ENCODE measurements at places on chromosomes 2 and 18. TPM values are rescaled to one million over a fixed set of nuclear protein-coding genes. Genes with fewer than 3 reads are reported as not detected.
A peak's percentile ranks its signal among the peaks of the same experiment; 100 is the strongest.

GRCh38 chr18:43876748-43877147, 599.5 kb upstream of the SYT4 start:
- H3K36me3 ChIP-seq: no peaks in the 10 kb centered on the region
- no peak overlapping the region for H3K4me3 ChIP-seq
- DNase-seq: no peak
- peak overlapping the region; percentile 18 for H3K27ac ChIP-seq

GRCh38 chr2:229443141-229443540, 172.1 kb upstream of the PID1 start:
- H3K27ac ChIP-seq: no peak overlapping the region
- H3K36me3 ChIP-seq: no peaks in the 10 kb centered on the region
- H3K4me1 ChIP-seq: peaks cover 25% of the 10 kb centered on the region
- H3K4me3 ChIP-seq: no peak overlapping the region

- no peaks in the 10 kb centered on the region for H3K4me1 ChIP-seq
- no peaks in the 10 kb centered on the region for H3K36me3 ChIP-seq
These were observed 19.9 kb upstream of the TTN start for GRCh38 chr2:178827111-178827510.

GRCh38 chr2:217393585-217394032, 533.7 kb upstream of the TNP1 start:
- H3K27me3 ChIP-seq: no peaks in the 10 kb centered on the region
- DNase-seq: no peak
- no peaks in the 10 kb centered on the region for H3K36me3 ChIP-seq

DNA sequence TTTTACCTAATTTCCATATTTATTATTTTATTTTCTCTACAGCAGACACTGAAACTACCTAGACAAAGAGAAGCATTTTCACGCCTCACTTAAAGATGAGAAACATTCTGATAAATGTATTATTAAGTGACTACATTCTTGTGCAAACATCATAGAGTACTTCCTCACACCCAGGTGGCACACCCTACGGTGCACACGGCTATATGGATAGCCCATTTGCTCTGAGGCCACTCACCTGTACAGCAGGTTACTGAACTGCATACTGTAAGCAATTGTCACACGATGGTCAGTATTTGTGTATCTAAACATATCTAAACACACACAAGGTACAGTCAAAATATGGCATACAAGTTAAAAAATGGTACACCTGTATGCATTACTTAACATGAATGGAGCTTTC, 481.4 kb downstream of the CMPK2 start:
- H3K36me3 ChIP-seq: no peaks in the 10 kb centered on the region
- no peaks in the 10 kb centered on the region for H3K4me1 ChIP-seq
- DNase-seq: no peak

DNA sequence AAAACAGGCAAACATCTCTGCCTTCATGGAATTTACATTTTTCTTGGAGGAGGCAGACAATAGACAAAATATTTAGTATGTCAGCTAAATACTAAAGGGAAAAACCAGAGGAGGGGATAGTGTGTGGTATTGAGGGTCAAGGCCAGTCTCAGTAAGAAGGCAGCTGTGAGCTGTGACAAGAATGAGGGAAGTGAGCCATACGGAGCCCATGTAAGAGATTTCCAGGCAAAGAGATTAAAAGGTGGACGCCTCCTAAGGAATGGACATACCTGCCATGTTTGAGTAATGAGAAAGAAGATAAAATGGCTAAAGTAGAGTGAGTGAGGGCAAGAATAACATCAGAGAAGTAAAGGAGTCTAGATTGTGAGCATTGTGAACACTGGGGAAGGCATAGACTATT, 2.2 kb upstream of the SCN2A start:
- H3K27me3 ChIP-seq: peaks cover 17% of the 10 kb centered on the region
- H3K4me3 ChIP-seq: no peak overlapping the region
- no peaks in the 10 kb centered on the region for H3K36me3 ChIP-seq
- H3K4me1 ChIP-seq: no peaks in the 10 kb centered on the region
- no peak overlapping the region for H3K27ac ChIP-seq
- DNase-seq: no peak

DNA sequence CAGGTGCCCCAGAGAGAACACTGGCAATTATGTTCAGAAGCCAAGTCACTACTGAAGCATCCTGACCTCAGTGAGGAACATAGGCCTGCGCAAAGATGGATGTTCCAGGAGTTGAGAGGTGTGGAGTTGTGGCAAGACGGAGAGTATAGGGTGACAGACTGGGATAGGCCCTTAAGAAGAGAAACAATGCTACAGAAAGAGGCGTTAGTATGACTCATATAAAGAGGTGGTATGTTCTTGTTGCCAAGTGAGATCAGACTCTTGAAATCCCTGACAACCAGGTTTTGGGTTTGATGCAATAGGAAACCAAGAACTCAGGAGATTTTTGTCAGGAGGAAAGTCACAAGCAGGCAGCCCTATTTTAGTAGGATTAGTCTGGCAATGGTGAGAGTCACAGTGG, 185.6 kb downstream of the RIT2 start:
- no peak overlapping the region for H3K4me3 ChIP-seq
- H3K27ac ChIP-seq: peak overlapping the region; percentile 10
- no peaks in the 10 kb centered on the region for H3K36me3 ChIP-seq
- H3K27me3 ChIP-seq: no peaks in the 10 kb centered on the region

DNA sequence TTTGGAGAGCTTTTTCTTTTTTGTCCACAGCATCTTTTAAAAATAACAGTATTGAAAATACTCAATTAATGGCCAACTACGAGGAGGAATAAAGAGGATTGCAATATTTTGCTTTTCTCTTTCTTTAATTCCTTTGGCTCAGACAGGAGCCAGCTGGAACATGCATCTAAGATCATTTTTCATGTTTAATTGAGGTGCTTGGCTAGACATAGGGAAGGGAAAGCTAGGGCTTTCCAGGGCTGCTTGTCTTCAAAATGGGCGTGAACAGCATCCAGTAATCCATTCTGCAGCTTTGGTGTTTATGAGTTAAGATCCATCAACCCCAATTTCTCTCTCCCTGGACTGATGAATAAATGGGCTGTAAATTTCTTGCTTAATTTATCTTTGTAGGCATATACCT, 323.0 kb downstream of the PTPRM start:
- no peak for DNase-seq
- H3K27ac ChIP-seq: no peak overlapping the region
- H3K27me3 ChIP-seq: no peaks in the 10 kb centered on the region
- H3K4me1 ChIP-seq: peaks cover 5% of the 10 kb centered on the region
- H3K4me3 ChIP-seq: no peak overlapping the region

- no peak overlapping the region for H3K27ac ChIP-seq
- no peaks in the 10 kb centered on the region for H3K4me1 ChIP-seq
- no peaks in the 10 kb centered on the region for H3K36me3 ChIP-seq
- no peak for DNase-seq
- H3K27me3 ChIP-seq: peaks cover 50% of the 10 kb centered on the region
These were observed 107.6 kb upstream of the CYRIA start for GRCh38 chr2:16773080-16773713.

DNA sequence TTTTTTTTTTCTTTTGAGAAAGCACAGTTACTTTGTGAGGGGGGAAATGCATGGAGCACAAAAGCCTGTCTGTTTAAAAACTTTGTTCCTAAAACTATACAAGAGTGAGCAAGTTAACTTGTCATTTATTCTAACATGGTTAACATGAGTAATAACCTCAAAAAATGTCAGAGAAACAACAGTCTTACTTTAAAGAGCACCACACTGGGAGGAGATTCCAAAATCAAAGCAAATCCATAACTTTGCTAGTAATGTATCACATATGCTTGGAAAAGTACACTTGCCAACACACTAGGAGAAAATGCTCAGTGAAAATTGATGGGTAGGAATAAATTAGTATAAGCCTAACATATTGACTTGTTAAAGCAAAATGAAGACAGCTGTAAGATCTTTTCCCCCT, 157.1 kb downstream of the PRPF40A start:
- no peak overlapping the region for H3K4me3 ChIP-seq
- peaks cover 7% of the 10 kb centered on the region for H3K36me3 ChIP-seq
- peak overlapping the region; percentile 18 for H3K27ac ChIP-seq
- H3K27me3 ChIP-seq: no peaks in the 10 kb centered on the region
- peaks cover 38% of the 10 kb centered on the region for H3K4me1 ChIP-seq

- H3K36me3 ChIP-seq: peaks cover 5% of the 10 kb centered on the region
- peaks cover 59% of the 10 kb centered on the region for H3K4me1 ChIP-seq
- DNase-seq: no peak
- peak overlapping the region; percentile 87 for H3K4me3 ChIP-seq
These were observed 1.3 kb upstream of the ADI1 start for GRCh38 chr2:3520591-3520990.

DNA sequence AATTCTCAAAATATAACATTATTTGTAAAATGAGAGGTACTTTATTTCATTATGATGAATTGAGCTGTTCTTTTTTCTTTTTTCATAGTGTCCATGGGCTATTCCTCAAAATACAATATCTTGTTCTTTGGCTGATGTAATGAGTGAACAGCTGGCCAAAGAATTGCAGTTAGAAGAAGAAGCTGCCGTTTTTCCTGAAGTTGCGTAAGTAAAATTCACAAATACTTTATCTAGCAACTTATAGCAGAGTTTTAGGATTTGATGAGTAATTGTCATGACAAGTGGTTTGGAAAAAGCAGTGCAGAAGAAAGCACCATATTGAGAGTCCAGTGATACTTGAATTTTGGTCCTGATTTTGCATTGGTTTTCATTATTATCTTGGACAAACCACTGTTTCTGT, 9.8 kb downstream of the RIOK3 start:
- DNase-seq: no peak
- H3K4me1 ChIP-seq: peaks cover 39% of the 10 kb centered on the region
- H3K27me3 ChIP-seq: no peaks in the 10 kb centered on the region
- no peak overlapping the region for H3K27ac ChIP-seq

DNA sequence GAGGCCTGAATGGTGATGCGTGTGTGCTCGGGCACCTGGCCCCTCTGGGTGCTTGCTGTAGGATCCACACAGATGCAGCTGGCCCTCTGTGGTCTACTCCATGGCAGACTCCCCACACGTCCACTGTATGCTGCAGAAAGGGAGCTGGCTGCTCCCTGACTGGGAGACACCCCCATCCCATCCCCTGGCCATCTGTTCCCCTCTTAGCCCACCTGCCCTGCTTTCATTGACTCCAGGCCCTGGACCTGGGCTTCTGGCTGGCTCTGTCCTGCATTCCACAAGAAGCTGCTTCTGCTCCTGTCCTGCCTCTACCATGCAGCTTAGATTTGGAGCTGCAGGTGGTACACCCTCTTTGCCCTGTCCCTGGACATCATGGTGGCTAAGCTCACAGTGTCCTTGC, 80.1 kb downstream of the FHOD3 start:
- no peak for DNase-seq
- no peak overlapping the region for H3K4me3 ChIP-seq
- peaks cover 35% of the 10 kb centered on the region for H3K4me1 ChIP-seq
- no peaks in the 10 kb centered on the region for H3K27me3 ChIP-seq
- H3K27ac ChIP-seq: no peak overlapping the region
- H3K36me3 ChIP-seq: peaks cover 2% of the 10 kb centered on the region

GRCh38 chr2:133389569-133389968, 178.7 kb downstream of the NCKAP5 start:
- no peak overlapping the region for H3K4me3 ChIP-seq
- H3K4me1 ChIP-seq: peaks cover 8% of the 10 kb centered on the region
- no peaks in the 10 kb centered on the region for H3K27me3 ChIP-seq
- DNase-seq: no peak
- H3K27ac ChIP-seq: no peak overlapping the region

DNA sequence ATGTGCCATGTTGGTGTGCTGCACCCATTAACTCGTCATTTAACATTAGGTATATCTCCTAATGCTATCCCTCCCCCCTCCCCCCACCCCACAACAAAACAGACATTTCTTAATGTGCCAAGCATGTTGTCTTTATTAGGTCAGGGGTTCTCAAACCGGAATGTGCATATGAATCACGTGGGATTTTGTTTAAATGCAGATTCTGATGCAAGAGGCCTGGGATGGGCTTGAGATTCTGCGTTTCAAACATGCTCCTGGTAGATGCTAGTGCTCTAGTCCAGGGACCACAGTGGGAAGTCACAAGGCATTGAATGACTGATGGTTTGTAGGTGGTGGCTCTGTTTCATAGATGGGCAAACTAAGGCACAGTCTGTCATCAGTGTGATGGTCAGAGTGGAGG, 184.7 kb downstream of the SMAD7 start:
- no peaks in the 10 kb centered on the region for H3K27me3 ChIP-seq
- no peak for DNase-seq
- H3K4me1 ChIP-seq: peaks cover 30% of the 10 kb centered on the region
- no peak overlapping the region for H3K4me3 ChIP-seq
- peak overlapping the region; percentile 59 for H3K27ac ChIP-seq

DCC gene
- total RNA-seq: not detected

SGPP2 gene
- total RNA-seq: not detected

FBXO41 gene
- total RNA-seq: 1.6 TPM

SERPINB3 gene
- total RNA-seq: not detected

POU3F3 gene
- 7.7 TPM for total RNA-seq

Data from chondrocyte (in vitro differentiated cells).